ENCODE measurements at places on chromosomes 12 and 14.

DNA sequence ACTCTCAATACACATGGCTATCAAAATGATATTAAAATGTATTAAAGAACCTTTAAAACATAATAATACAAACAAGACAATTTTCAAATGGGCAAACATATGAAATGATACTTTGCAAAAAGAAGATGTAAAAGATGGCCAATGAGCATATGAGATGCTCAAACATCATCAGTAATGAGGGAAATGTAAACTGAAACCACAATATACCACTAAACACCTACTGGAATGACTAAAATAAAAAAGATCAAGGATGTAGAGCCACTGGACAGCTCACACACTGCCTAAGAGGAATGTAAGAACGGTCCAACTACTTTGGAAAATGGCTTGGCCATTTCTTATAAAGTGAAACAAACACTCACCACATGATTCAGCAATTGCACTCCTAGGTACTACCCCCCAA, 97.2 kb upstream of the BBS10 start:
- DNase-seq: no peak

DNA sequence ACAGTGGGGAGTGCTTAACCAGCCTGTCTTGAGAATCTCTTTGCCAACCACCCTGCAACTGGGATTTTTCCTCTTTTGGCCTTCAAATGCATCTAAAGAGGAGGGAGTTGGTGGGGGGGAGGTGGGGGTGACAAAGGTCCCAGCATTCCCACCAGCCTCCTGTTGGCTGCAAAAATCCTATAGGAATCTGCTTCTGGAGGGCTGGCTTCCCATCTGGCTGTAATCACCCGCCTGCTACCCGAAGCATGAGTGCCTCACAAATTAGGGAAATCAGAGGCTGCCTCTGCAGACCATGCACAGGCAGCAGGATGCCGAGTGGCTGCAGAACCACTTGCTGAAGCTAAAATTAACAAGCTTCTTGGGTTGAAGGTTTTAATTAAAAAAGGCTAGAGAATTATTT, 73.9 kb upstream of the WSCD2 start:
- no peak for DNase-seq

- DNase-seq: no peak
Measured at GRCh38 chr12:87305481-87305880, 723.7 kb downstream of the C12orf50 start.

- DNase-seq: no peak
Measured at GRCh38 chr14:68932231-68932630, 46.9 kb downstream of the ACTN1 start.

DNA sequence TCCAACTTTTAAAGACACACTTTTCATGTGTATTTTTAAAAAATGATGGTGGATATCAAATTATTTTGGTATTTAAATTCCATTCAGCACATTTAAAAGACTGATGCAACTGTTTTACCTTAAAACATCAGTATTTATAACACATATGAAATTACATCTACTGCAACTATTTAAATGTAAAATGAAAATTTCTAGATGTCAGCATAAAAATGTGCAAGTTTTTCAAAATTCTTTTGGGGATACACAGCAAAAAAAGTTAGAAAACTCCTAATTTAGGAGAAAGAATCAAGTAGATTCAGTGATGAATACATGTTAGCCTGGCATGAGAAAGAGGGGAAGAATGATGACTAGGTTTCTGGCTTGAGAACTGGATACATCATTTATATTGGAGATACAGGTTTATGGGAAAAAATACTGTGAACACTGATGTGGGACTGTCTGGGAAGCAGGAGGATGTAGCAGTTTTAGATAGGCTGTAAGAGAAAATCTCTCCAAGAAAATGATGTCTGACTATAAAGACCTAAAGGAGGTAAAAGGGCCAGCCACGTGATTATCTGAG, 9.2 kb downstream of the SOS2 start:
- no peak for DNase-seq

- DNase-seq: no peak
Measured at GRCh38 chr12:62267480-62267879, 7.3 kb downstream of the USP15 start.

DNA sequence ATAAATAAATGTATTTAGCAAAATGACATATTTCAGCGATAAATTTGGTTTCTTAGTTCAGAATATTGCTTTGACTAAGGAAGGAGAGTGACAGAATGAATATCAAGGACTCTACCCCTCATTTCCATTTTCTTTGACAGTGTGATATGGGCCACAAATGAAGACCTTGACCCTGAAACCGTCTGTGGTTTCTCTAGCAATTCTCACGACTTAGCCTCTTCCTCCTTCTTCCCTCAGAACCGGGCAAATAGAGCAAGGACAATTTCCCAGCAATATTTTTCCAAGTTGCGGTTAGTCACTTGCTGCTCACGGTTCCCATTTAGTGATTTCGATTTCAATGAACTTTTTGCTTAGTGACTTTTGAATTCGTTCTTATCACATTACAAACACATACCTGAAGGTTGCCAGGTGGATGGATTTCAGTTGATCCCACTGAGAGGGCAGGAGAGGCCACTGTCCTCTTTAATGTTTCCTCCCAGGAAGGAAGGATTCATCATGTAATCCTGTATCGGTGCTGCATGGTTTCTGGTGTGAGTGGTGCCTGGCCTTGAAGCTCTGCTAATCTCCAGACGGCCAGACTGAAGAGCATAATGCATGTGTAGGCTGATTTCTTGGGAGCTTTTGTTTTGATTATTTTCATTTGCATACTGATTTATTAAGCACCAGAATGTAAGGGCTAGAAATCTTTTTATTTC, 77.6 kb downstream of the CHST11 start:
- DNase-seq: no peak

- DNase-seq: no peak
Measured at GRCh38 chr12:29768372-29768771, 15.4 kb downstream of the TMTC1 start.

DNA sequence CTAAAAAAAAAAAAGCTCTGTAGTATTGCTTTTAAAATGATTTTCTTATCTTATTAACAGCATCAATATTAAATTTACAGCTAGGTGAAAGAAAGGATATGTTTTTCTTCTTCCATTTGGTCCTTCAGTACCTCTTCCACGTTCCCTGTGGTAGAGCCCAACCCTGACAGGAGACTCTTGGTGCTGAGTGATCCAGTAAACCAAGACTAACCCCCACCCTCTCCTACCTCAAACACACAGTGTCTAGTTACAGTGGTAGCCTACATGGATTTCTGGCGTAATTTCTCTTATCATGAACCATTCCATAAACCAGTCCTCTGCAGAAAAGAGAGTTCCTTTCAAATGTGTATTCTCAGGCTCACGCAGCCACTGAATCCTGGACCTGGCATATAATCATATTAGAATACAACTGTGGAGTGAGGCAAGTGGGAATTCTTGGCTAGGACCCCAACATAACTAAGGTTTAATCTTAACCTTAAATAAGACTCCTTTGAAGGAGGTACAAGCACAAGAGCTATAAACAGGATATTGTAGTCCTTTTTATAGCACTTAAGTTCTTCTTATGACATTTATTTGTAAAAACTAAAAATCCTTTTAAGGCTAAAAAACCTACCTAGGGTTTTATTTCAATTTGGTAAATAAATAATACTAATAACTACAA, 27.1 kb downstream of the TXNRD1 start:
- no peak for DNase-seq

- no peak for DNase-seq
Measured at GRCh38 chr14:99659333-99659741, 14.4 kb downstream of the HHIPL1 start.

- no peak for DNase-seq
Measured at GRCh38 chr12:68981516-68981915, 48.5 kb upstream of the CPM start.

DNA sequence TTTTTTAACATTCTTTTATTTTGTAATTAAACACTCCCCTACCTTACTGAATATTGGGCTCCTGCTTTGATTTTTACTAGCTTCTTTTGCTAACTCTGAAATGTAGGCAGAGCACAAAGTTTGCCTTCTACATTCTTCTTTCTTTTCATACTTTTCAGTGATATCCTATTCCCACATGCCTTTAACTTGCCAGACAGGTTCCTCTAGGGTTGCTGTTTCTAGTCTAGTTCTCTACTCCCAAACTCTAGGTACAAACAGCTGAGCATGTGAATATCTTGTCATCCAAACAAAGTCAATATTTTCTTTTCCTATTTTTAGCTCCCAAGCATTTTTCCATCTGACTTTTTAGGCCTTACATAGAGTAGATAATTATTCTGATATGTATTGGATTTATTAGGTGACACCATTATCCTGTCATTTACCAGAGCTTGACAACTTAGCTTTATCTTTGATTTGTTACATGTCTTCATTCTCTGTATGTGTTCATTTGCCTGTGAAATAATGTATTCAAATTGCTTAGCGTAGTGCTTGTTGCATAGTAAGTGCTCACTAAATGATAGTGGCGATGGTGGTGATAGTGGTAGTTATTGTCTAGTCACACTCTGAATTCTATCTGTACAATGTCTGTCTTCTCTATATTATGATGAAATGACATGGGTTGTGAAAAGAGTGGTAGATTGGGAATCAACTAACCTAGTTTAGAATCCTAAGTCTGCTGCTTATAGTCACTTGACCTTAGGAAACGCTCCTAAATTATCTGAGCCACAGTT, 73.6 kb upstream of the DNM1L start:
- DNase-seq: no peak

DNA sequence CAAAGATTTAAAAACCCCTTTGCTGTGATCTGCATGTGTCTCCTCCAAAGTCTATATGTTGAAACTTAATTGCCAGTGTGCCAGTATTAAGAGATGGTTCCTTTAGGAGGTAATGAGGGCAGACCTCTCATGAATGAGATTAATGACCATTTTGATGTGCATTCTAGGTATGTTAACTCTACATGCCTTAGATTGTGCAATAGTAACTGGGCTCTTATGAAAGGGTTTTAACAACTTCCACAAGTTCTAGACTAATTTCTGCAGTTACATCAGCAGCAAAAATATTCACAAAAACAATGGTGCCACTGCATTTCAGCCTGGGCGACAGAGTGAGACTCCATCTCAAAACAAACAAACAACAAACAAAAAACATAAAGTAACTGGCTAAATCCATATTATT, 3.8 kb upstream of the TAS2R10 start:
- DNase-seq: no peak

GRCh38 chr12:69502345-69503081, 32.3 kb downstream of the FRS2 start:
- no peak for DNase-seq

- no peak for DNase-seq
Measured at GRCh38 chr14:72883961-72884360, 9.9 kb downstream of the DPF3 start.

DNA sequence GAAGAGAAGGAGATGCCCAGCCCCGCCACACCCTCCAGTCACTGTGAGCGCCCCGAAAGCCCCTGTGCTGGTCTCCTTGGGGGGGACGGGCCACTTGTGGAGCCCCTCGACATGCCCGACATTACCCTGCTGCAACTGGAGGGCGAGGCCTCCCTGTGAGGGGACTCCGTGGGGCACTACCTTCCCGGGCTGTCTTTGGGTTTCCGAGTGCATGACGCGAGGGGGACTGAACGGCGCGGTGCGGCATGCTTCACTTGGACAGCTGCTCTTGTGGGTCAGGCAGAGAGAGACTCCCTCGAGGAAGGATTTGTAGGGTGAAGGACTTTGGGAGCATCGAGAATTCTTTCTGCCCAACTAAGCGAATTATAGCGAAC, 1.1 kb downstream of the CCDC184 start:
- no peak for DNase-seq

DNA sequence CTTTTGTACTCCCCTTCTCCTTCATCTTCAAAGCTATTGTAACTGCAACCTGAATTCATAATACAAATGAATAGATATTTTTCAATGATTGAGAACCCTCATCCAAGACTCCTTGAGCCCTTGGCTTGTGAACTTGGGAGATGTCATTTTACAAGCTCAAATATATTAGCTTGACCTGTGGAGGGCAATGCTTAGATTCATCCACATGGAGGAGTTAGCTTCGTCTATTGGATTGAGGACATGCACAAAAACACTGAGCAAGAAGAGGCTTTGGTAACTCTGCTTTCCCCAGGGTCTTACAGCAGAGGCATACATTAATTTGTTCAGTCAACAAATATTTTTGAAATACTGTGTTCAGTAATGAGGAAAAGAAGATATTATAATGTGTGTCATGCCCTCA, 101.1 kb downstream of the OTOGL start:
- DNase-seq: no peak

DNA sequence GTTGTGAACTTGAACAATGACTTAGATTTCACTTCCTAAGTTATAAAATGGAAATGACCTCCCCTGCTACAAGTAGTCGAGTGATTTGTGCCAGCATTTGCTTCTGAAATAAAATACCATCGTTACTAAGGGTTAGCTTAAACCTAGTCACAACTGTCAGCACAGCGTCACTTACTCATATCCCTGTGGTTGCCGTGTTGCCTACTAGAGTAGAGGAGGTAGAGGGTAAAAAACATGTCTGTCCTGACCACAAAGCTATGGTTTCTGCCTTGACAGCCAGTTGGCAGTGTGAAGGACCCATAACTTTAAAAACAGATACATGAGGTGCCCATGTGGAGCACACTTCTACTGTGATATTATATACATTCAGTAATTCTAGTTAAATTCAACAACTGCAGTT, 234.2 kb upstream of the RGS6 start:
- no peak for DNase-seq

DNA sequence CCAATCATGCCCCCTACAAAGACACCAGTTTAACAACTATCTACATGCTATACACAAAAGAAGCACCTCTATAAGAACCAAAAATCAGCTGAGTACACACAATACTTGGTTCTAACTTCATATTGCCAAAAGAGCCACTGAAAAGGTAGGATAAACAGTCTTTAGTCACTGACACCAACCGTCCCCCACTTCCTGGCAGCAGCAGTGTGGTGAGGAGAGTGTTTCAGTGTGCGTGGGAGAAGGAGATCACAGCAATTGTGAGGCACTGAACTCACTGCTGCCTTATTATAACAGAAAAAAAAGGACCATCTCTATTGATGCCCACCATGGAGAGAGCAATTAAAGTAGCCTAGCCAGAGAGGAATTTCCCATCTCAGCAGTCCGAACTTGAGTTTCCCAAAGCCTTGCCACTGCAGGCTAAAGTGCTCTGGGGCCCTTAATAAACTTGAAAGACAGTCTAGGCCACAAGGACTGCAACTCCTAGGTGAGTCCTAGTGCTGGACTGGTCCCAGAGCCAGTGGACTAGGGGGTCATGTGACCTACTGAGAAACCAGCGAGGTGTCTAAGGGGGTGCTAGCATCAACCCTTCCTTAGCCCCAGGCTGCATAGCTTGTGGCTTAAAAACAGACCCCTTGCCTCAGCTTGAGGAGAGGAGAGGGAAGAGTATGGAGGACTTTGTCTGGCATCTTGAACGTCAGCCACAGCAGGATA, 37.1 kb upstream of the LMNTD1 start:
- no peak for DNase-seq
